ENCODE measurements at places on chromosomes 16 and 17.

DNA sequence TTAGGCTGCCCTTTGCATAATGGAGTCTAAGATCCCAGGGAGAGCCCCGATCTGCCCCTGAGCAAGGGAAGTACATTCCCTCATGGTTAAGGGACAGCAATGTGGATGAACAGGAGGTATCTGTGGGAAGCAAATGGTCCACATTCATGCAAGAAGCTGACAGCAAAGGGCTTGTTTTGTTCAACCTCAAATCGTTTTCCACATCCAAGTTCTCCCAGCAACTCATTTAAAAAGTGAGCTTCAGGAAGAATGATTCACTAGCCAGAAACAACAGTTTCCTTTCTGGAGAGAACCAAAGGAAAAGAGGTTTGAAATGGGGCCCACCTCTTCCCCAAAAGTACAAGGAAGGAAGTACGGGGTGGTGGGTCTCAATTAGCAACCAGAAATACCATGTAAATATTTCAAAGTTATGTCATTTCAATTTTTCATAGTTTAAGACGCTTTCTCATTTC lies 9.4 kb downstream of the HSPB9 start:
- no peak for DNase-seq

DNA sequence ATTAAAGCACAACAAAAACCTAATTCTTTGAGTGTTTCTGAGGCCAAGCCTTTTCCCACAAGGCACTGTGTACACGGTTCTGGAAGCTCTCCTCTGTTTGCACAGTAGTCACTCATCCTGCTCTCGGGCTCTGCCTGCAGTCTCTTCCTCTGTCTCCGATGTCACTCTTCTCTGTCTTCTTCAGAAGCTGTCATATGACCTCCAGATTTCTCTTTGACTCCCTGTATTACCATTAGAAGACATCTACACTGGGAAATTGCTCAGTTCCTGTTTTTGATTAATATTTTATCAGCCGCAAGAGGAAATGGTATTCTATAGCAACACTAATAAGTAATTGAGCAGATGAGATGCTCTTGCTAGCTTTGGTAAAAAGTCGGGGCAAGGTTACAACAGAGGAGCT lies 422.9 kb downstream of the WWOX start:
- DNase-seq: no peak

- DNase-seq: no peak
These were observed 556.9 kb upstream of the CDH5 start for GRCh38 chr16:65809627-65810026.

- DNase-seq: no peak
These were observed 167.2 kb downstream of the CYB561 start for GRCh38 chr17:63278728-63279442.

- DNase-seq: no peak
These were observed 73.8 kb upstream of the HNF1B start for GRCh38 chr17:37818689-37819088.

DNA sequence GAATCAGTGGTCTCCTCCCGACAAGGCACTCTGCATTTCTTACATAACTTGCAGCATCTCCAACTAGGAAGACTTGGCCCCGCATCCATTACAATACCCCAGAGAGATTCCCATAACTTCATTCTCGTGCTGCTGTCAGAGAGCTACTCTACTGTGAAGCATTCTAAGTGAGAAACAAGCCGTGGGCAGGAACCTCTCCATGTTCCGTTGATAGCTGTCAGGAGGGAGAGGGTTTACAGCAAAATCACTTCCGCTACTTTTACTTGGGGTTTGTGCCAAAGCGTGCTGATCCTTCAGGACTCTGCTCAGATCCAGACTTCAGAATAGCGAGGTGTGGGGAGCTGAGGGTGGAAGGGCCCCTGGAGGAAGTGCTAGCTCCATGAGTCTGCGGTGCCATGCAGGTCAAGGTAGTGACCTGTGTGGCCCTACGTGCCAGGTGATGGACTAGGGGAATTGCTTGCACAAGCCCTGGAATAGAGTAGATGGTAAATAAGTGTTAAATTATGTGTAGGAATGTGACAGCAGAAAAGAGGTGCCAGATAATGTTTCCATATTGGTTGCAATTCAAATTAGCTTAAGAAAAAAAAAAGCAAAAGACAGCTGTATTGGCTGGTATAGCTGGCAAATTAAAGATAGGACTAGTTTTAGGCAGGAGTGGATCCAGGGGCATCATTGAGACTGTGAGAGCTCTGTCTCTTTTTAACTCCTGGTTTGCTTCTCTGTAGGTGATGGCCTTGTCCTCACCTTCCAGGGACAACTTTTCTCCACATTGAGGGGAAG lies 358.5 kb upstream of the ERCC4 start:
- no peak for DNase-seq

GRCh38 chr16:31064882-31065461 lies 9.1 kb downstream of the ZNF668 start:
- no peak for DNase-seq

DNA sequence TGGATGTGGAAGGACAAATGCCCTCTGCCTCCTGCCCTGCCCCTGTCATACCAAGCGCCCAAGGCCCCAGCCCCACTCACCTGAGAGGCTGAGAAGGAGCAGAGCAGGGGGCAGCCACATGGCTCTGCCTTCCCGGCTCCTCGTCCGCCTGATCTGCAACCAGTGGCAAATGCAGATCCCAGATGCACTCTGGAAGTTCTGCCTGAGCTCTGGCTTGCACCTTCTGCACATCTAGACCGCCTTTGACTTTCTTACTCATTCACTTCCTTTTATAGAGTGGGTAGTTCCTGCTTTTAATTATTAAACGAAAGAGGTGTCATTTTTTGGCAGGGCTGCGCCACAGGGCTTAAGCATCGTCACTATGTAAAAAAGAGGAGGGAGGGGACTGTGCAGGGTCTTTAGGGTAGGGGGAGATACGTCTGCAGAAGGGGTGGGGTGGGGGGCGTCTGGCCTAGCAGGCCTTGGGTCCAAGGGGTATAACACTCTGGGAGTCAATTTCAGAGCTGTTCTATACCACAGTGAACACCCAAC lies at the start of gene CD300LB:
Gene CD300LB (minus strand): TSS at position 245 of the 531 bp plus-strand sequence. CDS start 125 bp downstream, at position 120.
- DNase-seq: no peak

GRCh38 chr17:31281061-31281460 lies 16.0 kb downstream of the OMG start:
- DNase-seq: no peak

Data from hypothalamus (tissue), 51 donors.